ENCODE measurements at places on chromosomes 1 and 21.

- no peak for DNase-seq
These were observed 188.2 kb downstream of the ZBTB18 start for GRCh38 chr1:244239261-244239770.

GRCh38 chr21:39720126-39720778 is 24.7 kb upstream of the IGSF5 start:
- no peak for DNase-seq

GRCh38 chr21:39161064-39161463 is 22.2 kb downstream of the PSMG1 start:
- DNase-seq = no peak

GRCh38 chr1:6490181-6491080 is 1.0 kb downstream of the PLEKHG5 start:
- peak; percentile 72 for DNase-seq

- no peak for DNase-seq
These were observed 43.7 kb upstream of the ADAMTS1 start for GRCh38 chr21:26888931-26889330.
